ENCODE measurements at places on chromosomes 1 and 21. TPM values are rescaled to one million over a fixed set of nuclear protein-coding genes. Genes with fewer than 3 reads are reported as not detected.

FAM89A gene
- 12.4 TPM for total RNA-seq

CA6 gene
- total RNA-seq, result not detected

SEC22B gene
- total RNA-seq, result 8.9 TPM

ANXA9 gene
- 0.40 TPM for total RNA-seq

MYOG gene
- not detected for total RNA-seq

KLHL17 gene
- 5.8 TPM for total RNA-seq

CFAP45 gene
- total RNA-seq, result 1.5 TPM

PIGR gene
- 35.4 TPM for total RNA-seq

TMEM269 gene
- 0.08 TPM for total RNA-seq

DNA sequence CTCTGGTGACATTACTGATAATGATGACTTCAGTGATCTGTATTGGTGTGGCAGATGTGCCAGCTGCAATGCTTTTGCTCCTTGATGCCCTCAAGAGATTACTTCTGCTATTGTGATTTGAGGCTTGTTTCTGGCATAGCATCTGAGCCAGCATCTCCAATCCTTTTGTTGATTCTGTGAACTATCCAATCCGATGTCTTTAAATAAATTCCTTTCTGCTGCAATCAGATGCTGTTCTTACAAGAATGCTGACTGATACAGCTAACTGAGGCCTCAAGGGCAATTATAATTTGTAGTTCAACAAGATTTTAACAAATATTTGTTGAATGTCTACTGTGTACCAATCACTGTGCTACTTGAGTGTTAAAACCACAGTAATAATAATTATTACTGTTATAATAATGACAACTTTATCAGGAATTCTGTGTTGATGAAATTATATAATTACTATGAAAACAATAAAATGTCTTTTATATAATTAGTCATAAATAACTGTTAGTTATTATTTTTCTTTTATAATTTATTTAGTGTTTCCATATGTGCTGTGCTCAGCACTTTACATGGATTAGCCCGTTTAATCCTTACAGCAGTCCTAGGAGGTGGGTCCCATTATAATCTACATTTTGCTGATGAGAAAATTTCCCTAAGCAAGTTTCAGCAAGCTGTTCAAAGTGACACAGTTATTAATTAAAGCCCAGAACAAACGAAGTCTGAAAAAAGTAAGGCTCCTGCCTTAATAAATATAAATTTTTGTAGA is 308.2 kb downstream of the BRINP3 start:
- no peak for ATAC-seq

GRCh38 chr1:112320058-112320457 is 76.0 kb upstream of the CTTNBP2NL start:
- ATAC-seq, result no peak

DNA sequence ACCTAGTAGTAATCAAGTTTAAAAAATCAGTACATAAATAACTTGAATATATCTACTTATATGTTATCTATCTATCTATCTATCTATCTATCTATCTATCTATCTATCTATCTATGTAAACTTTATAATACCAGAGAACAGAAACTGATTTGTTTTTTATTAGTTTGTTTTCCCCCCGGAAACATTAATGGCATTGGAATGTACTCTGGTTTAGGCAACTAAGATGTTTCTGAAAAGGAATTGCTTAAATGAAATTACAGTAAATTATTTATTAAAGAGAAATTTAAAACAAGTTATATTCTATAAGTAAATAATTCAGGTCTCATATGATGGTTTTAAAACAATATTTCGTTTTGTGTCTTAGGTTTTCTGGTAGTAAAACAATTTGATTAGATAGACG is 681.0 kb upstream of the ADAMTS5 start:
- no peak for ATAC-seq

DNA sequence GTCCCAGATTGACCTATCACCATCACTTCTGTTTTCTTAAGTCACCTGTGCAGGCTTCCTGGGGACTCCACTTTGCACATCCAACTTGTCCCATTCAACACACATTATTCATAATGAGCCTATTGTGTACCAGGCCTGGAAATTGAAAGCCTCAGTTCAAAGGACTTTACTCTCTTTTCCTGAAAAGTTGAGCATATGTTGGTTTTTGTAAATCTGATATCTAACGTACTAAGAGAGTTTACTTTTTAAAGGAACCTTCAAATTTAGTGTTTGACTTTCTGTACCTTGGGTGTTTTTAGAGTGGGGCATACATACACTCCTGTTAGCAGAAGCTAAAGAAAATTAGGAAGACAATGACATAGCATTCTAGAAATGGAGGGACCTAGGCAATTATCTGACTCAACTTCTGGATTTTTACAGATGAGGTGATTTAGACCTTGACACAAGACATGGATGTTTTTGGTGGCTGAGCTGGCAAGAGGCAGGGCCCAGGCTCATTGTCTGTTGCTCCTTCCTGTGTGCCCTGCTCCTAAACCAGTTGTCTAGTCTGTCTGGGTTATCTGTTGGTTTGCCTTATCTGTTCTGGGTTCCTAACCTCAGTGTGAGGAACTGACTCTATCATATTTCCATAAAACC is 336.5 kb downstream of the RPS6KC1 start:
- no peak for ATAC-seq

DNA sequence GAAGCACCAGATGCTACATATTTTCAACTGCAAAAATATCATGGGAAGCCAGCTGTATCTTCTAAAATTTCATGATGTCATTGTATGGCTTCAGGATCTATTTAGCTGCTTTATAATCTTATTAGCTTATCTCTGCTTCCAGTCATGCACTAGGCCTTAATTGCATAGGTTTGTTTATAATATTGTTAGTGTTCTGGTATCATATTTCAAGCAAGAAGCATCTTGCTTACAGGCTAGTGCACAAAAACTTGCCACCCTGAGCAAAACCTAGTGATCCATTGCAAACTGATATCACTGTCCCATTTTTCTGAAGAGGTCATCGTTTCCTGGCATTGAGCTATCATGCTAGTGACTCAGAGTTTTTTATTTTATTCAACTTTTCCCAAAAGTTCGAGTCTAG is 15.7 kb upstream of the NRIP1 start:
- ATAC-seq, result no peak

- no peak for ATAC-seq
These were observed 4.4 kb downstream of the CD53 start for GRCh38 chr1:110877364-110877763.

DNA sequence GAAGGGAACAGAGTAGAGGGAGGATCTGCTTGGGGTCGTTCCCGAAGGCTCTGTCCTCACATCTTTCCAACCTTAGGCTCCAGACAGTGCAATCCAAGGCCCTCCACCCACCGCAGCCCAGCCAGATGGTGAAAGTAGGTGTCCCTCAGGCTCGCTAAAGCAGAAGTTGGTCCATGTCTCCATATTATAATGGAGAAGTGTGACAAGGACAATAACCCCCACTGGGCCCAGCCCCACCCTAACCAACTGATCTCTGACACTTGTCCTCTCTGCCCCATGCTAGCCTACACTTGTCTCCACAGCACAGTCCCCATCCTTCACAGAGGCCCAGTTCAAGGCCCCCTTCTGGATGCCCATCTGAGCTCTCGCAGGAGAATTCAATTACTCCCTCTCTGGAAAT is 48.7 kb downstream of the DMAP1 start:
- no peak for ATAC-seq

- peak; percentile 78 for ATAC-seq
These were observed 64.1 kb downstream of the MIS18A start for GRCh38 chr21:32214654-32215305.

DNA sequence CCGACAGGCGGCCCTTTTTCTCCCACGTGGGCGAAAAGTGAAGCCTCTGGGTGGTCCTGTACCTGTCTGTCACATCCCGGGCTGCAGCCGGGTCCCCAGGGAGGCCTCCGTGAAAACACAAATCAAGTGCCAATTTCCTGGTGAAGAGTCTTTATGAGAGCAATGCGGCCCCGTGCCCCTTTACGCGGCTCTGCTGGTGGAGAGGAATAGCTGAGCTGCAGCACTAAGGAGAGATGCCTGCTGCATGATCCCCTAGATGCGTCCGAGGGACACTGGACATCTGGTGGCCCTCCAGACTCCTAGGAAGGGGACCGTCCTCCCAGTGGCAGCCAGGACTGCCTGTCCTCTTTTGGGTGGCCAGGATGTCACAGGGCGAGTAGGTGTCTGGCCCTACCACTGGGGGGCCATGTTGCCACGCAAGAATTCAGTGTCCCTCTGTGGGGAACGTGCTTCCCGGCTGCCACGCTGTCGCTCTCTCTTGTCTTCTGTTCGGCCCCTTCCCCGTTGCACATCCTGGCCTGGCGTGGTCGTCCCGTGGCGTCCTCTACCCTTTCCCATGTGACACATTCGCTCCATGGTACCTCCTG is 38.7 kb downstream of the COL18A1 start:
- no peak for ATAC-seq

DNA sequence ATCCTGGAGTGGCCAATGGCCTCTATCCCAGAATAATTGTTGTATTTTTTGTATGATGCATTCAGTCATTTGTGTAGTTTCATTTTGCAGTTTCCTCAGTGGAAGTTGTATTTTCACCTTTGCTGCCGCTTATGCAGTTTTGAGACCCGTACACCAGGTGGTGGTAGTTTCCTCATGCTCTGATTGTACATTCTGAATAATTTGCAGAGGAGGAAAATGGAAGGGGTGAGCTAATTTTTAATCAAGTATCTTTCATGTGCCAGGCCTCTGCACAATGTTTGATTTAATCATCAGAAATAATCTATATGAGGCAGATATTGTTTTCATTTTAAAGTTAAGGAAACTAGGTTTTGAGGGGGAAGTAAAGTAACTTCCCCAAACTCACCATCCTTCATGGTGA is 29.5 kb downstream of the HLX start:
- no peak for ATAC-seq

DNA sequence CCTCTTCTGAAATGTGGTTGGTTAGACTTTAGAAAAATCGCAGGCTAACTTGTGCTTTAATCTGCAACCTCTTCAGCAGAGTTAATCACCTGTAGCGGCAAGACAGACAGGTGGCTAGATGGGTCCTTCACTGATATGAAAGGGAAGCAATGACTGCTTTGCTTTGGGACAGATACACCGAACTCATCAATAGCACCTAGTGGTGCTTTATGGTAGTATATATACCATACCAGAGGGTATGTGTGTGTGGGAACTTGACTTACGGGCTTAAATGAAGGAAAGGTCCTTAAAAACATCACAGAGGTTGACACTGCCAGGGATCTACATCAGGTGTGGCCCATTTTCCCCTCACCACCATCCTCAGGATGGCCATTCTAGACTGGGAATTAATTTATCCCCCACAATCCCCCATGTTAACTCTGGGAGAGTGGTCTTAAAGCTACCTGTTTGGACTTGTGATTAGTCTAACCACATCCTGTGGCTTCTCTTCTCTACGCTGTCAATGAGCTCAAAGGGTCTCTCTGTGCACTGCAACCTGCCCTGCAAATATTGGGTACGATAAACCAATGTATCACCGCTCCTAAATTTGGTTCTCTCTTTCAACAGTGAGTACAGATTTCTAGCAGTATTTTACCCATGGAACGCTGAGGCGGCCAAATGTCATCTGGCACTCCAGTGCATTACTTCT is 162.7 kb downstream of the SIPA1L2 start:
- no peak for ATAC-seq

DNA sequence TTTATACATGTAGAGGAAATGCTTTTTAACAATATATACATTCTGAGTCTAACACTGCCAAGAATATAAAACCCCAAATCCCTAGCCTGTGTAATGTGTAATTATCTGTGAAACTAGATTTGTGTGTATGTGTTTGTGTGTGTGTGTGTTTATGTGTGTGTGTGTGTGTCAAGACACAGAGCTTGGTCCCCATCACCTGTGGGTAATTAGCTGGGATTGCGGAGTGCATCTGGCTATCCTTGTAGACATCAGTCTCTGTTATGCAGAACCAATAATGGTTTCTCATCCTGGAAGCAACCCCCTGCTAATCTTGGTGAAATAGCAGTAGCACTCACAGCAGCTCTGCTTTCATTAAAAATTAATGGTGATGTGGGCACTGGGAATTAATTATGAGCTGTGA is 26.3 kb upstream of the ST6GALNAC3 start:
- ATAC-seq, result no peak

DNA sequence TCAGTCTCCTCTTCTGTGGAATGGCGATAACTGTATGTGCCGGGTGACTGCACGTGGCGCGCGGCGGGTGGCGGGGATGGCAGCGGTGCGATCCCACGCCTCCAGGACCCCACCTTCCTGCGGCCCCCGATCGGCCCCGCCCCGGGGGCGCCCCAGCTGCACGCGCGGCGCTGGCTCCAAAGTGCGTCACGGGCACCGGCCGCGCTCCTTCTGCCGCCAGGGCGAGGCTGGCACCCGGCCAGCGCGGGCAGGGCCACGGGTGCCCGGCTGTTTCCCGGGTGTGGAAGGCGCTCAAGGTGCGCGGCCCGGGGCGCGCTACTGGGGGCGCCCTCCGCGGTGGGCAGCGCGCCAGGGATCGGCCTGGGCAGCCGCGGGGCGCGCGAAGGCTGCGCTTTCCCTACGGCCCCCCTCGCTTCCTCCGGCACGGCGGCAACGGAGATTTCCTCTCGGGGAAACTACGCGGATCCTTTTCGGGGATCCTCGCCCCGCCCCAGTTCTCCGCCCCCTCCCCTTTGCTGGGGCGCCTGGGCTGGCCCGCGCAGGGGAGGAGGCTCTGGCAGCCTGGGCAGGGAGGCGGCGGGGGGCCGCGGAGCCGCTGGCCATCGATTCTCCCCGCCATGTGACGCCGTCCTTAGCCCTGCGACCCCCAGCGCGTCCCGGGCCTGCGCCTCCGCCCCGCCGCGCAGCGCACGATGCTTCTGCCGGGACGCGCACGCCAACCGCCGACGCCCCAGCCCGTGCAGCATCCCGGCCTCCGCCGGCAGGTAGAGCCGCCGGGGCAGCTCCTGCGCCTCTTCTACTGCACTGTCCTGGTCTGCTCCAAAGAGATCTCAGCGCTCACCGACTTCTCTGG is at the start of gene EVA1C:
Gene EVA1C (plus strand): TSS at position 545 of the 853 bp plus-strand sequence. CDS start 148 bp downstream, at position 693.
- peak; percentile 79 for ATAC-seq

DNA sequence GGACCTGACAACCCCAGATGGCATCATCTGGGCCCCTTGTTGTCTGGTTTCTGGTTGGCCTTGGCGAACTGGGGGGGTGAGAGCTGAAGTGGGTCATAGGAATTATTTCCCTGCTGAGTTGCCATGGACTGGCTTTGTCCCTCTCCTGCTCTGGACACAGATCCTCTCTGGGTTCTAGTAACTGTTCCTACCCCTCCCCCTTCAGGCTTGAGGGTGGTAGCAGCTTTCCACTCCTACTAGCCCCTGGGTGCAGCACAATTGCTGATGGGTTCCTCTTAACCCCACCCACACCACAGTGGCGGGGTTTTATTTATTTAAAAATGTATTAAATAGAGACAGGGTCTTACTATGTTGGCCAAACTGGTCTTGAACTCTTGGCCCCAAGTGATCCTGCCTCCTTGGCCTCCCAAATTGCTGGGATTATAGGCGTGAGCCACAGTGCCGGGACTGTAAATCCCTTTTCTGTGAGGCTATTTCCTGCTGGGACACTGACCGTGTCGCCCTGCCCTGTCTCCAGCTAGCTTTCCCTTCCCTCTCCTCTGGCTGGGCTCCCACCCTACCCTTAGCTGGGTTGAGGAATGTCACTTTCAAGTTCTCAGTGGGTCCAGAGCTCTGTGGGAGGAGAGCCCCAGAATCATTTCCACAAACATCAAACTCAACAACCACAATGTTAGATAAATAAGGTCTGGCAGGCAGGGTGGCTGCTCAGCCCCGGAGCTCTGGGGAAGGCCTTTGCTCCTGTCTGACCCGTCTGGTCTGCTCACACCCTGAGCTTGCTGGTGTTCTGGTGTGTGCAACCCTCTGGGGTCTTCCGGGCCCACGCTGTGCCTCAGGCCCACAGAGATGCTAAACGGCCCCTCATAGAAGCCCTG is 112.7 kb upstream of the WNT4 start:
- ATAC-seq, result no peak

- no peak for ATAC-seq
These were observed 110.7 kb downstream of the SLC25A24 start for GRCh38 chr1:108089477-108089876.

- no peak for ATAC-seq
These were observed 59.5 kb upstream of the WLS start for GRCh38 chr1:68291688-68292384.
